ELF-1 (cell line): ENCODE measurements at places on chromosomes 11 and 22.

GRCh38 chr11:48142889-48143288, 73.7 kb upstream of the OR4B1 start:
- DNase-seq = no peak

DNA sequence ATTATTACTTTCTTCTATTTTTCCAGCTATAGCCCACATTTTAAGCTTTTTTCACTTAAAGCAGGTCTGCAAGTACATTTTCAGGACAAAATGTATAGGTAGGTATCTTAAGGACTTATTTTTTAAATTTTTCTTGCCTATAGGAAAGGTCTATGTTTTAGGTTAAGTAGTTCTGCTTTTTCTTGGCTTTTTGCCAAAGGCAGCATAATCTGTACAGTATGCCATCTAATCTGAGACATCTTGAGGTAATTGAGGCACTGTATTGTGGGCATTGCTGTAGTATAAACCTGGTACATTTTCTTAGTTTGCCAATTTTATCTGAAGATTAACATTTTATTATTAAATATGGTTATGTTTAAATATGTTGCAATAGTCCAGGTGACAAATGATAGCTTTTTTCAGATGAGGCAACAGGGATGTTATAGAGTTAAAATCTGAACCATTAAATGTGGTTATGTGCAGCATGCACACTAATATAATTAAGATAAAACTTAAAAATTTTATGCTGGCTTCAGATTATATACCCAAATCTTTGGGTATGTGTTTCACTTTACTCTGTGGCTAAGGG, 42.9 kb downstream of the QSER1 start:
- DNase-seq = no peak

DNA sequence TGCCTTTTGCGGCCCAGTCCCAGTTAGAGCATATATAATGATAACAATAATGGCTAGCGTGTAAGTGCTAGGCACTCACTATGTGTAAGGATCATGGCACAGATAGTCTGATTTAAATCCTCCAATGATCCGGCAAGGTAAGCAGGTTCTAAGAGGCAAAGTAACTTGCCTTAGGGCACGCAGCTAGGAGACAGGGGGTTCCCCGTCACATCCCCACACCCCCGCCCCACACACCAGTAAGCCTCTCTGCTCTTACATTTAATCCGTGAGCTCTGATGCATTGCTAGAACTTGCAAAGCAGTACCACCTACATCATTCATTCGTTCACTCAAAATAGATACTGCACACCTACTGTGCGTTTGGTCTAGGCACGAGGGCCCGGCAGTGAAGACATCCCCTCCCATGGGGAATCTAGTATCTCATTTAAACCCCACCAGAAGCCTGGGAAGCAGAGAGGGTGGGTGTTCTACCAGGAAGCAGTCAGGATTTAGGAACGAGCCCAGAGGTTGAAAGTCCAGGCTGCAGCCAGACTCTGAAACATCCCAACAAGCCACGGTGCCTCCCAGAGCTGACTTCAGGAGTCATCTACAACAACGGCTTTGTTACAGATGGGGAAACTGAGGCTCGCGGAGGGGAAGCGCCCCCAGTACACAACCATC, 20.6 kb downstream of the TMPRSS6 start:
- DNase-seq = no peak

GRCh38 chr11:84884836-84885235, 742.3 kb downstream of the DLG2 start:
- DNase-seq = no peak

DNA sequence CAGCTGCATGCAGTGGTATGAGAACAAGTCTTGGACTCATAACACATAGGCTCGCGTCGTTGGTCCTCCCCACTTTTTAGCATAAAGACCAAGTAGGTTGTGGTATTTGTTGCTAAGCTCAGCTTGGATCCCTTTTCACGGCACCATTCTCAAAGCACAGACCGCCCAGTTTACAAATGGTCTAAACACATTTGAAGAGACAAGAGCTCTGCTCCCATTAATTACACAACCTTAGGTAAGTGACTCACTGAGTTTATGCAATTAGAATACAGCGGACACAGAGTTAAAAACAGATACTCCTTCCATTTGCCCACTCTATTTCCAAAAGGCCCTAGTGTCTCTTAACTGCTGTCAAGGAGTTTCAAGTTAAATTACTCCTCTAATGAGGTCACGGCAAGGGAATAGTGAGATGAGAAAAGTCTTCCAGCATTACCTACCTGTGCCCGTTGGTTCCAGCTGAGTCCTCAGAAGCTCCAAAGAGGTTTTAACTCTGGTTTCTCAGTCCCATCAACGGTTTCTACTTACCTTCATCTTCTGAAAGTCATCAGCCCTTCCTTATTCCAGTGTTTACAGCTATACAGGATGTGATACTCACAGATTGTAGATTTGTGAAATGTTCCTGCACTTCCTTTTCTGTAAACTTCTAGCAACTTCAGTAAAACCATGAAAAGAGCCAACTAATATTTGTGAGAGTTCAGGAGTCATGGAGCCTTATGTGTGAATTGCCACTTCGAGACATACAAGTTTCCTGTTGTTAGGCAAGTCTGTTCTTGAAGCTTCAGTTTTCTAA, at the start of gene MS4A6A:
TSS of gene MS4A6A (minus strand) at position 543 of the 790 bp plus-strand sequence. CDS start 1,356 bp downstream, outside the sequence.
- DNase-seq = no peak

- DNase-seq = no peak
Measured at GRCh38 chr11:60111793-60112192, 23.3 kb downstream of the MS4A2 start.

DNA sequence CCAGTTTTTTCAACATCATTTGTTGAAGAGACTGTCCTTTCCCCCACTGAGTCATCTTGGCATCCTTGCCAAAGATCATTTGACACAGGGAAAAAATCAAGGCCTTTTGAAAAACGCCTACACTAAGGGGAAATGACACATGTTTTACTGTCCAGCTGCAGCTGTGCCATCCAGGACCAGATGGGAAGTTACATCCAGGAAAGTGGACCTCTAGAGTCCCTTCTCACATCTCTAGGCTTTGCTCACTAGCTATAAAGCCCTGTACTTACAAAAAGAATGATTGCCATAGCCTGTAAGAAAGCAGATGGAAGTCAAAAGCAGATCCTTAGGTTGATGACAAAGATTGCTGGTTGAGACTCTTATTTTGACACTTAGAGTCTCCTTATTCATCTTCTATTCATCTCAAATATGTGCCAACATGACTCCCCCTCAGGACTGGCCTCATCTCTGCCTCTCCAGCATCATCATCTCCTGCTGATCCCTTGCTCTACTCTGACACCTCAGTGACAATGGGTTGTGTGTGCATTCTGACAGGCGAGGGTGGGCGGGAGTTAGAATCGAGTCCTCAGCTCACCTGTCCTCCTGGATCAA, 22.8 kb downstream of the OSBP2 start:
- no peak for DNase-seq

DNA sequence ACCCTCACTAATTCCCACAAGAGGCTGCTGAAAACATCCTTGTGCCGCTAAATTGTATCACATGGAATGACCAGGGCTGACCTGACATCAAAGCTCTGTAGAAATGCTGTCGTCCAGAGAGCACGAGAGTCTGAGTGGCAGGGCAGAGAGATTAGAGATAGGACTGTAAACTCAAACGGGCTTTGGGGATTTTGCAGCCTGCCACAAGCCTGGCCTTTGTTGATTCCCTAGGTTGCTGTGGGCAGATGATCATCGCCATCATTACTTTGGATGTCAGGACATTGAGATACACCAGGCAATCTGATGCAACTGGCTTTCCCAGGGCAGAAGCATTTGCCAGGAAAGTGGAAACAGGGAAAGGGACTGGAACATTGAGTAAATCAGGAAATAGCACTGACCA, 131.6 kb downstream of the ETS1 start:
- peak; percentile 65 for DNase-seq
